Activated B cell treated with CpG ODN at 0.5 μM for 24 hours (primary cell): ENCODE measurements at places on chromosomes 7 and 10.

DNA sequence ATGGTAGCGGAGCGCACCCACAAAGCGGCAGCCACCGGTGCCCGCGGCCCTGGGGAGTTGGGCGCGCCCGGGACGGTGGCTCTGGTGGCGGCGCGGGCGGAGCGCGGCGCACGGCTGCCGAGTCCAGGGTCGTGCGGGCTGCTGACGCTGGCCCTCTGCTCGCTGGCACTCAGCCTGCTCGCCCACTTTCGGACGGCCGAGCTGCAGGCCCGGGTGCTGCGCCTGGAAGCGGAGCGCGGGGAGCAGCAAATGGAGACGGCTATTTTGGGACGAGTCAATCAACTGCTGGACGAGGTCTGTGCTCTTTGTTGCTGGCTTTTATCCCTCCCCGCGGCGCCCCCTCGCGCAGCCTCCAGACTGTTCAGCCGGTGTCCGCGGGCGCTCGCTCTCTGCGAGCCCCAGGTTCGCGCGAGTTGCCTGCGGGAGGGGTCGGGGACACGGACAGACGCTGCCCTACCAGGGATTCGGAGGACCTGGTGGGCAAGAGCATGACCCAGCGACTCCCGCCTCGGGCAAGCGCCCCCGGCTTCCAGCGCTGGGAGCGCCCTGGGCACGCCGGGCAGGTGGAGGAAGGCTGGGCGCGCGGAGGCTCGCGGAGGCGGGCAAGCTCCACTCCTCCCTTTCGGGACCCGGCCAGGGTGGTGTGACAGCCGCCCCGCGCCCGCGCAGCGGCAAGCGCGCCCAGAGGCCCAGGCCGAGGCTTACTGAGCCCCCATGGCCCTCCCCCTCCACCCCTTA, 887 bp downstream of the COL13A1 start:
- no peak for DNase-seq

DNA sequence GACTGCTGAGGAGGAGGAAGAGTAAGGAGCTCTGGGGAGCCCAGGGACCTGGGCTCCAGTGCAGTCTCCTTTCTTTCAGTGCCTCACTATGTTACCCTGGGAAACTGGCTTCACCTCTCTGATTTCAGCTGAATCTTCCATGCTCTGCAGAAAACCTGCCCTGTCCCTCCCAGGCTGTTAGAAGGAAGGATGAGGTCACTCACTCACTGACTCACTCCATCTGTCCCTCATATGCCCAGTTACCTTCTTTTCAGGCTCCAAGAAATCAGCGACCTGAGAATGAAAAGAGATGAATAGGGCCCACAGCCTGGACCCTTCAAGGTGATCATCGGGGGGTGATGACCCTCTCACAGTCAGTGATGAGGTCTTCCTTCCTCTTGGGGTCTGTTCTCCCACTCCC, 481 bp downstream of the SFTPA2 start:
- no peak for DNase-seq

DNA sequence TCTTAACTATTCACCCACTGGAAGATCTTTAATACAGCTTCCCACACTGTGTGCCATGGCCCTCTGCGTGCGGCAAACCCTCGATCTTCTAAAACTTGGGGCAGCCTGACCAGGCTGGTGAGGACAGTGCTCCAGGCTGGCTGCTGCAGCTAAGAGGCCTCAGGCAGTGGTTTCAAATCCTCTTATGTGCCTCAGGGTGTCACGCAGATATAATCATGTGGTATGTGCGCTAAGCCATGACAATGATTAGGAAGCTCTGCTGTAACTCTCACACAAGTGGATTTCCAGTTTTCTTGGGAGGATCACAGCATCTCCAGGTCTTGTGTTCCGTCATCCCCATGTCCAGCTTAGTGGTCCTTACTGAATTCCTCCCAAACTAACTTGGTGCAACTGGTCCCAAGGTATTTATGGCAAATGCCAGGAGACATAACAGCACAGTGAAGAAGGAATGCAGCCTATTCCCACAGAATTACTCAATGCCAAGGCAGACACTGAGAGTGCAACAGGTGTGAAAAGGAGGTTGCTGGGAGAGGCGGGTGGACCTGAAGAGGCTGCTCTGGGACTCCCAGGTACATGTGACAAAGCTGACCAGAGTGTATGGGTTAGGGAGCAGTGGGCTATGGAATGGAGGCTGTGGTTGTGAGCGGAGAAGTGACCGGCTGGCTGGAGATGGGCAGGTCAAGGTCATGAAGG, 2.3 kb downstream of the HPS1 start:
- no peak for DNase-seq

GRCh38 chr7:29965030-29965429, 24.6 kb downstream of the SCRN1 start:
- DNase-seq, result no peak

DNA sequence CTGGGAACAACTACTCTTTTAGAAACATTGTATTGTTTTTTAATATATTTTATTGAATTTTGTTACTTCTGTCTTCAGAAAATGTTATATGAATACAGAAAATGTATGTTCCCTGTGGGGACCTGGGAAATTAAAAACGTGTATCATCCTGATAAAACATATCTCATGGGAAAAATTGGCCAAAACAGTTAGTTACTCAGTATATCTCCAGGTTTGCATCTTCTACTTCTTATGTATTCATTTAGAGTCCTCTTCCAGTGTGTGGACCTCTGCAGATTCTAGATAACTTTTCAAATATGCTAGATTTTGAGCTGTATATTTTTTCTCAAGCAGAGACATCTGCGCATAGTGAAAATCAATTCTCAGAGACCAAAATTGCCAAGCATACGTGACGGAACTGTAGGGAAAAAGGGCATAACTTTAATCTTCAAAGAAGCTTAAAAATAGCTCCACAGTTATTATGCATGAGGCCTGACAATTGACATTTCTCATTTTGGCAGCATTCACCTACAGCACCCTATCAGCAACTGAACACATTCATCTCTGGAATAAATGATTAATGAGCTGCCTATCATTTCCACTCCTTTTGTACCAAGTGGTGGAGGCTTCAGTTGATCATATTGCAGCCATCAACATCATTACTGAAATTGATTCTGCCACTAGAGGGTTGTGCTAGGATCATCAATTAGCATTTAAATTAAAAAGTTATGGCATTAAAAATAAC, 26.4 kb upstream of the UMAD1 start:
- DNase-seq, result no peak

DNA sequence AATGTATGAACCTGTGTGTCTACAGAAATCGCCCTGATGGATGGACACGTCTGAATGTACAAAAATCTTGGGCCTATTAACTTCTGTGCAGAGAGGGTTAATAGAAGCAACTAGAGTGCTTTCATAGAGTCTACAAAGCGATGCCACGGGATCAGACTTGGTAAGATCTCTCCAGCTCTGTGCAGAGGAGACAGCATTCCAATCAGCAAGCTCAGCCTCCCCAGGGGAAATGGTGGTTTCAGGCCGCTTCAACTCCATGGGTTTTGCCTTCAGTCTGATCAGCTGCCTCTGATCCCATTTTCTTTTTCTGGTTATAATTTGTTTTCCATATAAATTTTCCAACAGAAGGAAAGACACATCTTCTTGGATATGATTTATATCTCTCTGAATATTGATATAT, 35.1 kb upstream of the COBL start:
- DNase-seq, result no peak

- DNase-seq, result no peak
Observed at GRCh38 chr7:135385209-135385608, 124.7 kb downstream of the CNOT4 start.

- no peak for DNase-seq
Observed at GRCh38 chr7:33952824-33953223, 47.5 kb downstream of the BMPER start.

- no peak for DNase-seq
Observed at GRCh38 chr10:33046792-33047191, 88.8 kb upstream of the ITGB1 start.

DNA sequence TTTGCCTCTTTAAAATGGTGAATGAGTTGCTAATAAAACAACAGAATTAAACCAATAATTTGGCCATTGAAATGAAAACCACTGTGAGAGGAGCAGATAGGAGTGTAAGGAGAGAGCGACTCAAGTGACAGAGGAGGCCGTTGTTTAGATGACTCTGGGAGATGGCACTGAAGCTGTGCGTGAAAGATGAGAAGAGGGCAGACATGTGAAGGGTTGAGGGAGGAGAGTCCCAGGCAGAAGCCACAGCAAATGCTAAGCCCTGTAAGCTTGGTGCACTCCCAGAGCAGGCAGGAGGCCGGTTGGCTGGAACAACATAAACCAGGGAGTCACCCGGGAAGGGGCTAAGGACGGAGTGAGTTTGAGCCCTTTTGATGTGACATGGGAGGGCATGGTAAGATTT, 814 bp upstream of the OPALIN start:
- no peak for DNase-seq

- no peak for DNase-seq
Observed at GRCh38 chr10:3740157-3740871, 44.7 kb downstream of the KLF6 start.

- DNase-seq, result no peak
Observed at GRCh38 chr7:97001656-97002554, 3.4 kb upstream of the DLX6 start.

DNA sequence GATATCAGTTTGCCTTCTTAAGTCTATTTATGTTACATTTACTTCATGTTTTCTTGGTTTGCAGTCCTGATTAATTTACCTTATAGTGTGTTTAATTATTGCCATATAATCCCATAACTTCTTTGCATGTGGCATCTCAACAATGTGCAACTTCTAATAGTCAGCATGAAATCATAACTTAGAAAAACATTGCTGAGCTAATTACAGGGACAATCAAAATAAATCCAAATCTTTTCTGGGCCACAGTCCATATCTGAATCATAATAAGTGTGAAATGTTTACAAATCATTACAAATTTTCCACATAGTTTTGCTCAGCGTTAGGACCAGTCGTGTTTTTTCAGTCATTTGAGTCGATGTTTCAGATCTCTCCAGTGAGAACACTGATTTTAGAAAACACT, 29.1 kb upstream of the CABCOCO1 start:
- no peak for DNase-seq

DNA sequence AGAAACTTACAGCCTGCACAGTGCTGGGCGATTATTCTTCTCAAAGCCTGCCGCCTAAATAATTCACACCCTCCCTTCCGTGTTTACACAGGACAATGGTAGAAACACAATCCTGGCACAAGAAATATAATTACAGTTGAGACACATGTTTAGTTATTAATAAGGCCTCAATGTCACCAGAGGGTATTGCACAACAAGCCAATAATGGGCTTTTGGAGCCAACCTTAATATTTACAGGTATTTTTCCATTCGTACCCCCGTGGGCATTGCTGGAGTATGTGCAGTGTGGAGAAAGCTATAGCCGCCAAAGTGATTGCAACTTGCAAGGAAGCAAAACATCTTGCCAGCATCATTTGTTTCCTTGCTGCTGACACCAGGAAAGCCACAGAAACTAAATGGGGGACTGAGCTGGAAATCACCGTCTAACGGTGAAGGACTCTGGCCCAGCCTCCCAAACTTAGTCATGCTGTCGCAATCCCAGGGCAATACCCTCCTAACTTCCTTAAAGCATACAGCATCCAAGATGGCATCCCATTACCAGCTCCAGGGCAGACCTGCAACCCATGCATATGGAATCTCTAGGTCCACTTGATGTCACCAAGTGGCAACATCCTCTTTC, 8.6 kb downstream of the CALN1 start:
- no peak for DNase-seq

GRCh38 chr7:35379481-35379880, 125.6 kb upstream of the TBX20 start:
- DNase-seq, result no peak

DNA sequence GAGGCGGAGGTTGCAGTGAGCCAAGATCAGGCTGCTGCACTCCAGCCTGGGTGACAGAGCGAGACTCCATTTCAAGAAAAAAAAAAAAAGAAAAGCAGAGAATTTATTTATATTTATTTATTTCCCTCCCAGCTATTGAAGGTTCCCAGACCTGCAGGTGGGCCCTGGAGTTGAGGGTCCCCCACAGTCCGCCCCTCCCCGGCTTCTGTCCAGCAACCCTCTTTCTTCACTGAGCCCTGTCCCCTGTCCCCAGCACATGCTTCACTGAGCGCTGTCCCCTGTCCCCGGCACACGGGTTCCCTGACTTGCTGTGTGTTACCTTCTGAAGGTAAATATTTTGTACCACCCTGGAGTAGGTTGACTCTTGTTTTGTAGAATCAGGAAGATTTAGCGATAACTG, 301.7 kb upstream of the PITRM1 start:
- no peak for DNase-seq

DNA sequence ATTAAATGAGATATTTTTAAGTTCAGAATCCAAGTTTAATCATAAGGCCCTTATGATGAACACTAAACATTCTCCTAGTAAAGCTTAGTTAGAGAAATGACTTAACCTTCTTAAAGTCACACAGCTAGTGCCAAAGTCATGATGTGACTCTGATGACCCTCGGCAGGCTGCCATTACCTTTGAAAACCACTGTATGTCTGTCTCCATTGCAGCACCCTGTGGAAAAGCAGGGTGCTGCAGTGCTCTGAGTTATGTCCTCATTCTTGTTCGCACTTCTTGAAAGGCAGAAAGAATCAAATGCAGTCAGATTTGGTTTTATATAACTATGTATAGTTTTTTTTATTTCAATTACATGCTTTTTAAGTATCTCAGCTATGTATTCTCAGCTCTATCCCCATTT, 105.0 kb downstream of the PHTF2 start:
- DNase-seq, result no peak

DNA sequence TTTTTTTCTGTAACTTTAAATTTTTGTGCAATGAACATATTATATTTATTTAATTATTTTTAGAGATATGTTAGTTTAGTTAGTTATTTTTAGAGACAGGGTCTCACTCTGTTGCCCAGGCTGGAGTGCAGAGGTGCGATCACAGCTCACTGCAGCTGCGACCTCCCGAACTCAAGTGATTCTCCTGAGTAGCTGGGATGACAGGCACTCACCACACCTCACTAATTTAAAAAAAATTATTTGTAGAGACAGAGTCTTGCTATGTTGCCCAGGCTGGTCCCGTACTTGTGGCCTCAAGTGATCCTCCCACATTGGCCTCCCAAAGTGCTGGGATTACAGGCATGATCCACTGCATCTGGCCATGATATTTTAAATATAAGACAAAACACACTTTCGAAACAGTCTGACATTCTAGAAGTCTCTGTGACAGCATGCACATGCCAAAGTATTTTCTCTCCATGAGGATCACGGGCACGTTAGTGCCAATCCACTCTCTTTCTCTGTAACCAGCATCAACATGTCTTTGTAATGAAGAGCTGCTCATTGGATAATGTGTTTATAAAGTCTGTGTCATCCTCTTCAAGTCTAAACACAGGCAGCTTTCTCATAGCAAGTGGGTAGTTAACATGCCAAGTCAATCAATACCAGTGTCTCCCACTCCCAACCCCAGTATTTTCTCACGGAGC, 137.4 kb downstream of the GLI3 start:
- DNase-seq, result no peak
